Urinary bladder (tissue), 4 donors: ENCODE measurements at places on chromosomes 3 and 15. TPM values are rescaled to one million over a fixed set of nuclear protein-coding genes. Genes with fewer than 3 reads are reported as not detected.

The CHST2 gene
- 6.4 TPM for polyA plus RNA-seq

GRCh38 chr3:115350606-115351005 lies 203.5 kb upstream of the ZBTB20 start:
- no peak for DNase-seq

DNA sequence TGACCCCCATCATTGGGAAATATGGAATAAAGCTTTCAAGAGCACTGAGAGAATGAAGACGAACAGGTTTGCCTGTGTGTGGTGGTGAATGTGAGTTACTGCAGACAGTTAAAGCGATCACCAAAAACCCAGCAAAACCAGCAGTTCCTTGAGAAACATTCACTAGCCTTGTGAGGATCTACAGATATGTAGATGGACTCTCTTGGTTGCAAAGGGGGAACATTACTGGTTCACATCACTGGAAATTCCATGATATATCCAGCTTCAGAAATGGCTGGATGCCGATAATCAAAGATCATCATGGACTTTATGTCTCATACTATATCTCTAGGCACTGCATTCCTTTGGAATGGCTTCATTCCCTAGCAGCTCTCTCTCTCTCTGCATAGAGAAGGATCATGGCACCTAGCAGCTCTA lies 10.2 kb upstream of the HERC1 start:
- DNase-seq: no peak

The CCR3 gene
- not detected for polyA plus RNA-seq

DNA sequence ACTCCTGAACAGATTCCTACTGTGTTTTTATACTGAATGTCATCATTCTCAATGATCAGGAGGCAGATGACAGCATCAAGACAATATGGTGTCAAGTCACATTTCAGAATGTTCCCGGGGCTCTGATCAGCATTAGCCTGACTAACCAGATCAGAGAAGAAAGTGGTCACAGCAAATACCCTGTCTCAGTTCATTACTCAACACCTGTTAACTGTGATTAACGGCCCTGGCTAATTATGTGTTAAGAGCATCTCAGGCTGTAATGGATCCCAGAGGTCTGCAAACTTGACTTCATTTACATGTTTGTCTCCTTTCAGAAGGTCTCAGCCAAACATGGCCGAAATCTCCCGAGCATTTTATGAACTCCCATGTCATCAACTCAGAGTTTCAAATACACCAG lies 833.7 kb downstream of the FHIT start:
- DNase-seq: no peak

- no peak for DNase-seq
These were observed 534.4 kb downstream of the EPHB1 start for GRCh38 chr3:135329479-135329878.

DNA sequence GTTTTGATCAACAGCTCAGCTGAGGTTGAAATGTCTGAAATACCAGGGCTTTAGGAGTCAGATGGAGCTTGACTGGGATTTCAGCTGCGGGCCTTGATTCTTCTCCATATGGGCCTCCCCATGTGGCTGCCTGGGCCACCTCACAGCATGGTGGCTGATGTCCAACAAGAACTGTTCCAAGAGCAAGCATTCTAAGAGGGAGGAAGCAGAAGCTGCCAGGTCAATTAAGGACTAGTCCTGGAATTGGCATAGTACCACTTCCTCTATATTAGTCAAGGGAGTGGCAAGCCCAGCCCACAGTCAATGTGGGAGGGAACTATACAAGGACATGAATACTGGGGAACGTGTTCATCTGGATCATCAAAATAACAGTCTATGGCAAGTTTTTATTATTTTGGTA lies 181.7 kb upstream of the ANKRD28 start:
- DNase-seq: no peak

DNA sequence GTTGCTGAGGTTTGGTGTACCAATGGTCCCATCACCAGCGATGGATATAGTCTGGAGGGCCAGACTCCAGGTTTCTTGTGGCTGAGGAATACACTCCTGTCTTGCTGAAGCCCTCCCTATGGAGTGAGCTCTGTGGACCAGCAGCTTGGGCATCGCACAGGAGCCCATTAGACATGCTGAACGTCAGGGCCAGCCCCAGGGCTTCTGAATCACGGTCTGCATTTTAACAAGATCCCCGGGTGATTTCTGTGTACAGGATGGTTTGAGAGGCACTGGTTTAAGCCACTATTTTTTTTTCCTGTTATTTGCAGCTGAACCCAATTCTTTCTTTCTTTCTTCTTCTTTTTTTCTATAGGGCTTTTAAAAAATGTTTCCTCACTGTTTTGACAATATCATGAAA lies 69.5 kb upstream of the XCR1 start:
- DNase-seq: no peak

DNA sequence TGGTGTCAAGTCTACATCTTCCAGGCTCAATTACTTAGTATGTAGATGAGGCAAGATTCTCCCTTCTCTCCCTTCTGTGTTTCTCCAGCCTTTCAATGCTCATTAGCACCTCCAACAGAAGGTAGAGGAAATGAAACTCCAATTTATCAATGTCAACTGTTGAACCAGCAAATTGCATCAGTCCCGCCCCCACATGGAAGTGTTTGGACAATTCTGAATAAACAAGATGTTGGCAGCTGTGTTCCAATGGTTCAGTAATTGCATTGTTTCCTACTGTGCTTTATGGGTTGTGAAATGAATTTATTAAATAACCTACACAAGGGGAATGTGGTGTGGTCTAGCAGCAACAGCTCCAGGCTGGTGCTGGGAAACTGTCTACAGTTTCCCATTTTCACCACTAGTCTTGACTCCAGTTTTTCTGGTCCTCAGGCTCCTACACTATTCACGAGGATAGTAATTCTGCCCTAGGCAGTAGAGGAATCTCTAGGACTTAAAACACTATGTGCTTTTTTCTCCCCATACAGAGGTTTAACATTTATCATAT lies 91.9 kb downstream of the MB21D2 start:
- DNase-seq: no peak

DNA sequence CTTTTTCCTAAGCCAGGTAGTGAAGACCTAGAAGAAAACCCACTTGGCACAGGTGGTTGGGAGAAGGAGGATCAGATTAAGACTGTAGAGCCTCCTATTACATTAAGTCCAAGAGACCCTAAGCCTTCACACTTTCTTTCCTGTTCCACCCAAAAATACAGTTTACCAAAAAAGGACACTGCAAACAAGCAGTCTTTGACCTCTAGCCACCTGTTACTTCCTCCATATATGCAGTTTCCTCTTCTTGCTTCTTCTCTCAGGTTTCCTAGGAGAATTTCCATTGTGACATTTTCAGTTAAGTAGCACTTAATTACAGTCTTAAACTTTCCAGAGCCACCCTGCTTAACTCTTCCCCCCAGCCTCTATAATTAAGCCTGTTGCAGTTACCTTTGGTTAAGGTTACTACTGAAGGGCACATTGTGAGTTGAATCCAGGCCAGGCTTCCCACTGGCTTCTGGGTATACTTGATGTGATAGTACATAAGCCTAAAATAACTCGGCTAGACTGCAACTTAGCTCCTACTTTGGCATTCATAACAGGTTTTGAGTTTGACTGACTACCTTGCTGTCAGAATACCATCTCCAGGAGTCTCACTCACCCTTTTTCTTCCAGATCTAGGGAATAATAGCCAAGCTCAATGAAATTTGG lies 114.2 kb upstream of the UMPS start:
- no peak for DNase-seq

GRCh38 chr15:33067456-33067855 lies 127.1 kb downstream of the FMN1 start:
- DNase-seq: no peak

DNA sequence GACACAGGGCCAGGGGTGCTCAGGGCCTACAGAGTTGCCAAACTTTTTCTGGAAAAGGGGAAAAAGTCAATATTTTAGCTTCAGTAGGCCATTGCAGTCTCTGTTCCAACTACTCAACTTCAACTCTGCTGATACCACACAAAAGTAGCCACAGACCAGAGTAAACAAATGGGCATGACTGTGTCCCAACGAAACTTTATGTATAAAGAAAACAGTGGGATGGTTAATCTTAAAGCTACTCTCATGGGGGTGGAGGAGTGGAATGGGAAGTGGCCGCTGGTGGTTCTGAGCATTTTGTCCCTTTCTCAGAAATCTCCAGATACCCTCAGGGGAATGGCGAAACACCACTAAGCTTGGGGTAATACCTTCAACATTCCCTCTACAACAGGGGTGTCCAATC lies 69.9 kb downstream of the OSBPL10 start:
- no peak for DNase-seq
